ENCODE measurements at places on chromosomes 16 and 17.
A peak's percentile ranks its signal among the peaks of the same experiment; 100 is the strongest.

- no peak for DNase-seq
These were observed 36.3 kb upstream of the PRSS54 start for GRCh38 chr16:58331024-58331707.

DNA sequence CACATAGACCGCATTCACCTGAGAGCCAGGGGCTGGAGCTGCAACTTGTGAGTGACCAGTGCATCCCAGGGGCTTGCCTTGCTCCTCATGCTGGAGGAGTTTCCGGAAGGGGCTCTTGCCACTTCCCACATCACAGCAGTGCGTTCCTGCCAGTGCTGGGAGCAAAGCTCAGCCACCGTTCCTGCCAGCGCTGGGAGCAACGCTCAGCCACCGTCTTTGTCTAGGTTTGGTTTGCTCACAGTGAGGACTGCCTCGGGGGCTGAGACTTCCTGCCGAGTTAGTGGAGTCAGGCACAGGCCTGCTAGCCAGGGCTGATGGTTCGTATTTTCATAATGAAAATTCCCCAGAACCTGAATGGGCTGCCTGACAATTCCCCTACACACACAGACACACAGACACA lies 5.4 kb upstream of the CHRNE start:
- DNase-seq = no peak

DNA sequence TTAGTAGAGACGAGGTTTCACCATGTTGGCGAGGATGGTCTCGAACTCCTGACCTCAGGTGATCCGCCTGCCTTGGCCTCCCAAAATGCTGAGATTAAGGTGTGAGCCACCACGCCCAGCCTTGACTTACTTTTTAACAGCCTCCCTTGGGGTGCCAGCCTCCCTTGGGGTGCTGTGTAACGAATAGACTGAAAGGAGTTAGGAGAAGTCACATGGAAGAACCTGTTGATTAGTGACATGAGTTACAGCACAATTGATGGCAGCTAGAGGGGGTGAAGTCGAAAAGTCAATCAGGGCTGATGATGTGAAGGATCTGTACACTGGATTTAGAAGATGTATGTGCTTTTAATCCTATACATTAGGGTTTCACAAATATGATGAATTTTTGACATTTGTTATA lies 39.4 kb upstream of the CDR2 start:
- no peak for DNase-seq

DNA sequence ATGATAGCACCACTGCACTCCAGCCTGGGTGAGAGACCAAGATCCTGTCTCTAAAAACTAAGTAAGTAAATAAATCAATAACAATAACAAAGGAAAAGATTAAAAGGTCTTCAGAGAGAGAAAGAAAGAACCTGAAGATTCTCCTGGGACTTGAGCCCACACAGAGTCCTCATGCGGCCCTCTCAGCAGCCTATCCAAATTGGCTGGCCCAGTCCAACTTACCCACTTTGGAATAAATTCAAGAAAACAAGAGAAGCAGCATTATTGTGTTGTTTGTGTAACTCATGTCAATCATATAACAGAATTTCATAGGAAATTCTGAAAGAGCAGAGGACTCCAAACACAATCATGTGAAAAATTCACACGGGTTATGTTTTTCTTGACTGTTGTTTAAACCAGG lies 3.8 kb downstream of the SLX4 start:
- no peak for DNase-seq

DNA sequence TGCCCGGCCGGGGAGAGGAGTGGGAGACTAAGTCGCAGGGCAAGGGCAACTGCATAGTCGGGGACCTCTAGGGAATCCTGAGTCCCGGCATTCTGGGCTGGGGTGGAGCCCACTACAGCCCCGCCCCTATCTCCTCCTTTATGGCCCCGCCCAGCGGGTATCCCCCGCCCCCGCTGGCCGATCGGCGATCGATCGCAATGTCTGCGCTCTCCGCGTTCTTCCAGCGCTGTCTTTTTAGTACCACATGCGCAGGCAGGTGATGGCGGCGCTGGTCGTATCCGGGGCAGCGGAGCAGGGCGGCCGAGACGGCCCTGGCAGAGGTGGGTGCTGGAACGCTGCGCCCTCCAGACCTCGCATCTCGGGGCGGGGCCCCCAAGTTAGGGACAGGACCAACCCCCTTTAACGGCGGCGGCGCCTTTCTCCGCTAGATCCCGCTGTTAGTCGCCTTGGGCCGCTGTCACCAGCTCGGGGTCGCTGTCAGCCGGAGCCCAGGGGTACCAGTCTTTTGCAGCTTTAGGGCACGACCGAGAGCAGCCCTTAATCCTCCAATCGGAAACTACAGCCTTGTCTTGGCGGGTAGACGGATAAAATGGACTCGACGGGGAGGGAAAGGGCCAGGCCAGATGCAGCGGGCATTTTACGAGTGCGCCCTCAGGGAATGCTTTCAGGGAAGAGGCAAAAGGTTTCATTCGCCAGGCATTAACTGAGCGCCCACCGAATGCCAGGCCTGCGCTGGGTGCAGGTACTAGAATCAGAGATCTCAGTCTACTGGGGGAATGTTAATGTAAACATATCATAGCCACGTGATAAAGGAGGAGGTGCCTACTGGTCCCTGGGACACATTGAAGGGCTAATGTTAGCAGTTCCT lies at the start of gene DPH1:
TSS of gene DPH1 (plus strand) at position 243 of the 868 bp plus-strand sequence. CDS start at position 260, 17 bp downstream.
- peak; percentile 89 for DNase-seq

DNA sequence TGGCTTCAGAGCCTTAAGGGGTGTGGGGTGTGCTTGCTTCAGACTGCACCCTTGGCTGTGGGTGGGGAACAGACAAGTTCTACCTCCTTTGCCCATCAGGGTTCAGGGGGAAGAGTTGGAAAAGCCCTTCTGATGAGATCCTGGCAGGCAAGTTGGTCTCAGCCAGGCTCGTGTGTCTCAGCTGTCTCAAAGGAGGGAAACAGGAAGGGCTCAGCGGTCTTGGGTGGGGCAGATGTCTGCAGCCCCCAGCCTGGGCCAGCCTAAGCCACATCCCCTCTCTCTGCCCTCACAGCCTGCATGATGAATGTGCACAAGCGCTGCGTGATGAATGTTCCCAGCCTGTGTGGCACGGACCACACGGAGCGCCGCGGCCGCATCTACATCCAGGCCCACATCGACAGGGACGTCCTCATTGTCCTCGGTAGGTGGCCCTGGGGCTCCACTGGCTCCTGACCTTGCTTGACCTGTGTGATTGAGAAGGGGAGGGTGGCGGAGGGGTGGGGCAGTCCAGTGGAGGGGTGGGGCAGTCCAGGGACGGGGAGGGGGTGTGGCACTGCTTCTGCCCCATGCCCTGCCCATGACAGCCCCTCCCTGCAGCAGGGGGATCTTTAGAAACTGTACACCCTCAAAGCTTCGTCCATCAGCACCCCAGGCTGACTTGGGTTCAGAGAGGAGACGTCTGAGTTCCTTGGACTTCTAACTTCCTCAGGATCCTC lies 199.5 kb downstream of the PRKCB start:
- no peak for DNase-seq

DNA sequence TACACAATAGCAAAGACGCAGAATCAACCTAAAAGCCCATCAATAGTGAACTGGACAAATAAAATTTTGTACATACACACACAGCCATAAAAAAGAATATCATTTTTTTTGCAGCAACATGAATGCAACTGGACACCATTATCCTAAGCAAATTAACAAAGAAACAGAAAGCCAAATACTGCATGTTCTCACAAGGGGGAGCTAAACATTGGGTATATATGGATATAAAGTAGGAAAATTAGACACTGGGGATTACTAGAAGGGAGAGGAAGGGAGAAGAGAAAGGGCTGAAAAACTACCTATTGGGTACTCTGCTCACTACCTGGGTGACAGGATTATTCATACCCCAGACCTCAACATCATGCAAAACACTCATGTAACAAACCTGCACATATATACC lies 28.2 kb downstream of the ADAMTS18 start:
- no peak for DNase-seq

DNA sequence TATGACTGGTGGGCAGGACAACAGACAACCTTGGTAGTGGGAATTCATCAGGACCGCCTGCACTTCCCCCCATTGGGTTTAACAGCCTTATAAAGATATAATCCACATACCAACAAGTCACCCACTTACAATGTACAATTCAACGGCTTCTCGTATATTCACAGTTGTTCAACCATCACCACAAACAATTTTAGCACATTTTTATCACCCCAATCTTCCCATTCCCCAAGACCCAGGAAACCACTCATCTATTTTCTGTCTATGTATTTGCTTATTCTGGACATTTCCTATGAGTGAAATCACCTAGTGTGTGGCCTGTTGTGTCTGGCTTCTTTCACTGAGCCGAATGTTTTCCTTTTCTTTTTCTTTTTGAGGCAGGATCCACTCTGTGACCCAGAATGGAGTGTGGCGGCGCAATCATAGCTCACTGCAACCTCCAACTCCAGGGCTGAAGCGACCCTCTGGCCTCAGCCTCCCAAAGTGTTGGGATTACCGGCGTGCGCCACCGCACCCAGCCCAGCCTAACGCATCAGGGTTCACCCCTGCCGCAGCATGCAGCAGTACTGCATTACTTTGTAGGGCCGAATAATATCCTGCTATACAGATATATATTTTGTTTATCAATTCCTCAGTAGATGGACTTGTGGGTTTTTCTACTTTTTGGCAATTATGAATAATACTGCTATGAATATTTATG lies 10.9 kb downstream of the ANKS3 start:
- no peak for DNase-seq

GRCh38 chr16:84960942-84961341 lies 50.4 kb downstream of the ZDHHC7 start:
- DNase-seq = no peak

DNA sequence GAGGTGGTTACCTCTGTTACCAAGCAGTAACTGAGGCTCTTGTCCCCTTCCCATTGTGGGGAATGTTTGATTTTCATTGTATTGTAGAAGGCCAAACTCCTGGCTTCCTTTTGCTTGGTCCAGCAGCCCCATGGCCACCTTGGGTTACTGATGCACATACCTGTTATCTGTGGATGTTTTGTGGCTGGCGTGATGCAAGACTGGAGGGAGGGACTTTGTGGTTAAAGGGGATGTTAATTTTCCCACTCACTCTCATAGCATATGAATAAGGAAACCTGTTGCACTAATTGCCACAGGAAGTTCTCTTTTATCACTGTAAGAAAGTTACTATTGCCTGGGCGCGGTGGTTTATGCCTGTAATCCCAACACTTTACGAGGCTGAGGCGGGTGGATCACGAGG lies 168.6 kb upstream of the HS3ST4 start:
- no peak for DNase-seq

GRCh38 chr16:35533683-35534082 lies 2074.3 kb downstream of the TP53TG3F start:
- DNase-seq = no peak

GRCh38 chr16:80812593-80812992 lies 8.2 kb upstream of the CDYL2 start:
- DNase-seq = no peak

- DNase-seq = no peak
These were observed 187.3 kb downstream of the CDH13 start for GRCh38 chr16:82814059-82814458.

DNA sequence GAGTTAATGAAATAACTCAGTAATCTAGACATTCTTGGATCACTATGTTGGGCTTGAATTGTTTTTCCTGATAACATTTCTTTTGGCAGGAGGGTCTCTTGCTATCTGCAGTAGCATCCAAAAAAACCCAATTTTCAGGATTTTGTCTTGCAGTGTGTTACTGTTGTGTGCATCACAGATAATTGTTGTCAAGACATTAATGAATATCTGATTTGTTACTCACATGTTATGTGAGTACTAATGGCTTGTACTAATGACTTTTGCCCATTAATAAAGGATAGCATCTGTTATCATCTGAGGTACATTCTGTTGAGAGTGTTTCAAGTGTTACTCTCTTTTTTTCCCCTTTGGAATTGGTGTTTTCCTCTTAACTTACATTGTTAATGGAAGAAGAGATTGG lies 10.0 kb downstream of the PRKAR1A start:
- no peak for DNase-seq
